ENCODE measurements at places on chromosomes 2 and 18.

DNA sequence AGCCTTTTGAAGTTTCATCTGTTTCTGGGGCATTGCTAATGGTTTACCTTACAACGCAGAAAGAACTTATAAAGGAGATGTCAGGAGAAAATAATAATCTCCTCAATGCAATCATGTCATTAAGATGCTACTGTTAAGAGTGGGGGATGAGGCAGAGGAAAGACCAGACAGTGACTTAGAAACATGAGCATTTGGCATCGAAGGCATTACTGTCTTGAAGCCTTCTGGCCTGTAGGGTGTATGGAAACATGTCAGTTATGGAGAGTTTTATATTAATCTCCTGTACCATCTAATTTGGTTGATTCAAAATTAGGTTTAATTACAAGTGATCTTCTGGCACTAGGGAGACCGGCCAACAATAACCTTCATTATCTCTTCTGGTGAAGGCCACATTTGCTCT is 32.5 kb downstream of the CDC42EP3 start:
- DNase-seq: no peak

GRCh38 chr2:48719480-48720177 is 35.9 kb downstream of the LHCGR start:
- DNase-seq: no peak

- no peak for DNase-seq
These were observed 99.7 kb upstream of the MGAT4A start for GRCh38 chr2:98830571-98831145.

DNA sequence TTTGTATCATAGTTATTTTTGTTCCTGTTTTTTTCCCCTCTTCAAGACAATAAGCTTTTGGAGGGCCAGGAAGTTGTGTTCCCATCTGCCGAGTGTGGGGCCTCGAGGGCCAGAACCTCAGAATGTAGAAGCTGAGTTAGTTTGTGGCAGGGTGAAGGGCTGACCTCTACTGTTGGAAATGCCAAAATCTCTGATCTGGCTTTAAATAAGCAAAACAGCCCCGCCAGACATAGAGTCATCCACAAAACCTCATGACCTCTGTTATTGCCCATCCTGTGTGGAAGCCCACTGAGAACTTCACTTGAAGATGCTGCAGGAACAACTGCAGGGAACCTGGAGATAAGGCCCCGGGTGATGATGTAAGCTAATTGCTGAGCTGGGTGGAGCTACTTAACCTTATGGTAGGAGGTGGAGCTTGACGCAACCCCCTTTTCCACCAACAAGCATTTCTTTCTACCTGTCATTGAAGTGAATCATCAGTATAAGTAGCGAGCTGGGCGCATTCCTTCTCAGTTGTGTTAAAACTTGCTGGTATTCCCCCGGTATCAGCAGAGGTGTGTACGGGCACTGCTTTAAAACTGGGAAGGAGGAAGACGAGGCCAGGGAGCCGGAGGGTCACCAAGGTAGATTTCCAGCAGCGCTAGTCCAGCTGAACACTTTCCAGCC is 177.2 kb downstream of the NEDD4L start:
- no peak for DNase-seq

DNA sequence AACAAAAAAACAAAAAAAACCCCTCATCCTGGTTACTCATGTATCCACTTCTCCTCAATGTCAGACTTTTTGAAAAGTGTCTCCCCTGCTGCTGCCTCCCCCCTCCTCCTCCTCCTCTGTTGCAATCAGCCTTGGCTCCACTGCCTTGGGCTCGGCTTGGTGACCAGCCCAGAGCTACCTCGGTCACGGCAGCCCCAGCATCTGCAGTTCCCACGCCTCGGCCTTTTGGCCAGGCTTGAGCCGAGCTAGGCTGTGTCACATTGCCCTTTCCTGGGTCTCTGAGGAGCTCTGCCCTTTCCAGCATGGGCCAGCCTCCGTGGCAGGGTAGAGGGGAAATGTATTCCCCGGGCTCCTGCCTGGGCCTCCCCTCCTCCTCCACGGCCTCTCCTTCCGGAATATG is 22.7 kb upstream of the INHBB start:
- DNase-seq: no peak

DNA sequence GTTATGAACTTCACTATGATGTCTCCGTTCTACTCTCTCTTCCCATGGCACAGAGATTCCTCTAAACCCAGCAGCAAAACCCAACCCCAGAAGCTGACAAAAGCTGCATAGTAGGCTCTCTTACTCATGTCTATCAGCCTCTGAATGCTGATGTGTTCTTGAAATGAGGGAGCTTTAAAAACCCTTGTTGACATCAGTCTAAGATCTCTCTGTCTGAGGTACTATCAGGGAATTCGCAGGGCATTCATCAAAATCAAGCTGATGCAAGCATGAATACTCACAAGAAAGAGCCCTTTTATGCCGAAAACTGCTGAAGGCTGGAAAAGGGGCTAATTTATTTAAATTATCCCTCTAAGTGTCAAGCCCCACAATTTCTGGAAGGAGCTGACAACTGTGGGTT is 710.6 kb upstream of the FANCL start:
- no peak for DNase-seq

GRCh38 chr2:12110074-12110473 is 363.6 kb downstream of the LPIN1 start:
- no peak for DNase-seq

GRCh38 chr18:32040936-32041335 is 22.3 kb downstream of the RNF125 start:
- no peak for DNase-seq

DNA sequence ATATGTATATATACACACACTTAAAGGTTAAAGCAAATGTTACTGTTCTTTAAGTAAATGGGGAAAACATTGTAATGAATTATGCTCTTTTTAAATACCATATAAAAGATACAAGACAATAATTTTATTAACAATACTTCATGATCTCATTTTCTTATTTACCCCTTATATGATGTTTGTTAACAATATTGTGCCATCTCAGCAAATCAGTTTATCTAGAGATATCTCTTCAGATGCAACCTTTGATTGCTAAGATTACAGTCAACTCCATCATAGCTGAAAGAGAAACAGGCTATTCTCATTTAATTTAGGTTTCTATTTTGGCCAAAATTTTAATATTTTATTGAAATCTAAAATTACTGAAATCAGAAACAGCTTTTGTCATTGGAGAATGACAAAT is 197.9 kb downstream of the CALCRL start:
- DNase-seq: no peak

DNA sequence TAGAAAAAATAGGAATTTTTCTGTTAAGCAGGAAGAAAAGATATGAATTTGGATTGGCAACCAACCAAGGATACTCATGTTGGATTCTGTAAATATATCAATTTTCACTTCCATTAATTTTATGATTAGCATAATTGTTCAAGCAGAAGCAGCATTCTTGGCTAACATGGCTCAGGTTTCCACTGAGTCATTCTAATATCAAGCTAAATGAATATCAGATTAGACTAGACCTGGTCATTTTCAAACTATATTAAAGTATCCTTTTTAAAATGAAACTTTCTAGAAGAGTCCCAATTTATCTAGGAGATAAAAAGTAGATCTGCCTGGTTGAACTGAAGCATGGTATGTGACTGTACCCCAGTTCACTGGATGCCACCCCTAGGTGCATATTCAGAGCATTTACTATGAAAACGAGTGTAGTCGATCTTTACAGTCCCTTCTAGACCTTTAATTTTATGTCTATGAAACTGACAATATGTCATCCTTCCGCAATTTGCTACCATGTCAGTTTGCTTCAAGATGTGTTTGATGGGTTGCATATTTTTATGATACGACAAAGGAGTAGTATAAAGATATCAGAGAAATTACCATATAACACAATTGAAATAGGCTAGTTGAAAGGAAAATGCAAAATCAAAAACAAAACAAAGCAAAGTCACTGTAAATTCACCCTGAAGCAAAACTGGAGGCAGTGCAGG is 704.9 kb downstream of the ERBB4 start:
- no peak for DNase-seq

DNA sequence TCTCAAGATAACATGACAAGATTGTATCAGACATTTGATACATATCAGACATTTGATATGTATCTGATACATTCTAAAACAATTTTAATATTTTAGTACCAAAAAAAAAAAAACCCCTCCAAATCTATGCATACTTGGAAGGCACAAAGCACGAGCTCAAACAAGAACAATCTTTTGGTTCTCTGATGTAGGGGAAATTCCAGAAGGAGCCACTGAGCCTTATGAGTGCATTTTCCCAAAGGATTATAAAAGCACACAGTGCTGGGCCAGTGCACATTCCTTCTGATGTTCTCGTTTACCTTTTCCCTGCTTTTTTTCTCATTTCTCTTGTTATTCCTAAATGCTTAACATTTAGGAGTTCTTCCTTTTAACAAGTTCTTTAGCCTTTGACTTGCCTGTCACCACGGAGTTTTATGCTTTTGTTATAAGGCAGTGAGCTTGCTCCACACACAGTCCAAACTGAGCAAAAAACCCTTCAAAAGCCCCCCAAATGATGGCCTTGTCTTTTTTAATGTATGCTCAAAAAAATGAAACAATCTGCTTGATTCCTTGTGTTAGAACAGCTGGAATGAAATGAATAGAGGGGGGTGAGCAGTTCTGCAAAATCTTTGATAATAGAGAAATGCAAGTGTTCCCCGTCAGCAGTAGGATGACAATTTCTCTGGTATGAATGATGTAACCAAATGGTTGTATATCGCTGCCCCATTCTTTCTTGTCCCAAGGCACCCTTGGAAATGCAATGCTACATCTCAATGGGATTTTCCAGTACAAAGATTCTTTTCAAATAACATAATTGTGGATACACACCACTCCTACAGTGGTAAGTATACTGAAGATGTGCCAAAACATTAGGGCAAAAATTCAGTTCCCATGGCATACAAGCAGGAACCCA is 597.2 kb upstream of the ZEB2 start:
- no peak for DNase-seq

DNA sequence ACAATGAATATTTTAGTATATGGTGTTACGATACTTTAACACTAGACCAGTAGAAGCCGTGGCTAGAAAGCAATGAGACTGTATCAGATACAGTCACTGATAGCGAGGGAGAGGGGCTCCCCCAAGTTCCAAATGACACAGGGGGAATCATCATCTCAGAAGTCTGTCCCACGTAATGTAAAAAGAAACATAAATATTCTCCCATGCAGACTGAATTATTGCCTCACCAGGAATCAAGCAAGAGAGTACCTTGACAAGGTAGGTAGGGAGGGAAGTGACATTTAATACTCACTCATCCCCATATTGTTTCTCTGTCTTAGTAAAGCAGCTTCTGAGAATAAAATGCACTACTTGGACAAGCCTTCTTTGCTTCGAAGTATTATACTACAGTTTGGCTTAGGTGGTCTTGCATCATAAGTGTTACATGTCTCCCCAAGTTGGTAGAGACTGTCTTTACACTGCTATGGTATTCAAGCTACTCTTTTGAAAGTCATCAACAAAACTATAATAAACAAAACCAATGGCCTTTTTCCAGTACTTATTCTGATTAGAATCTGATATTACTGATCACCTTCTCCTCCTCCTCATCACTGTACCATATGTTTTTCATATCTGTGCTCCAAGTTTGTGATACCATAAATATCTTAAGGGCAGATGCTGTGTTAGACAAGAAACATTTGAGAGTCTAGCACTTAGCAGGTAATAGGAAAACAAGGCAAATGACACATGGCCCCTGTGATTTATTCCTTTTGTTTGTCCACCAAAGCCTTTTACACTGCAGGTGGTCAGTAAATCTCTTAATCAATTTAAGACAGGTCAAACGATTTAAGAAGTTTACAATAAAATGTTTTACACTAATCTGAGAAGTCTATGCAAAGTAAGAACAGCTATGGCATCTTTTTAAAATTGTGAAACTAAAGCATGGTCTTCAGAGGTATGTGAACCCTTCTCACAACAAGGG is 2.7 kb downstream of the LAPTM4A start:
- no peak for DNase-seq

DNA sequence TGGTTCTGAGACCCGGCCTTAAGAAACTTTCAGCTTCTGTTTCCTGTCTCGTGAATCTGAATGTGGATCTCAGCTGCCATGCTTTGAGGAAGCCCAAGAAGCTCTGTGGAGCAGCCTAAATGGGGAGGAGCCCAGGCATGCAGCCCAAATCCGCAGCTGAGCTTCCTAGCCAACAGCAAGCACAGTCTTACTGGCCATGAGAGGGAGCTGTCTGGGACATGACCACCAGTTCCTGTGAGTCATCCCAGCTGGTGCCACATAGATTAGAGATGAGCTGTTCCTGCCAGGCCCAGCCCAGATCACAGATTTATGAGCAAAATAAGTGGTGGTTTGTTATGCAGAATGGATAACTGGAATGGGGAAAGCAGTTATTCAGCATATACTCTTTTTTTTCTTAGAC is 224.4 kb upstream of the APCDD1 start:
- DNase-seq: no peak

DNA sequence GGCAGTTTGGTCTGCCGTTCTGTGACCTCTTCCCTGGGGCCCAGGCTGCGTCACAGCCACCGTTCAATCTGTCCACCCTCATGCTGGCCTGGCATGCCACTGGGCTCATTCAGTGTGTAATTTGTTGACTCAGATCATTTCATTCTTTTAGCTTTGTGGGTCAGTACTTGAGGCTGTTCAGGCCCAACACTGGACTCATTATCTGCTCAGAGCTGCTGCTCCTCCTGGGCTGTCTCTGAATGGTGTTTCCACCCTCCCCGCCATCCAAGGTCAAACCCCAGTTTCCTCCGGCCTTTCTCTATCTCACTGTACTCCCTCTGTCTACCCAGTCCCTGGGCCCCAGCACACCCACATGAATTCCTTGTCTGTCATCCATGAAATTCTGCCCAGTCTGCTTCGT is 152.4 kb upstream of the NCK2 start:
- no peak for DNase-seq

All from NCI-H1092 (cell line).